ENCODE measurements at places on chromosomes 12 and 14. TPM values are rescaled to one million over a fixed set of nuclear protein-coding genes. Genes with fewer than 3 reads are reported as not detected.
A peak's percentile ranks its signal among the peaks of the same experiment; 100 is the strongest.

Gene SRRM4
- total RNA-seq: not detected

Gene NUDT14
- total RNA-seq: 28.0 TPM

Gene CACNA2D4
- 8.0 TPM for total RNA-seq

Gene EML1
- 0.69 TPM for total RNA-seq

Gene CELA1
- total RNA-seq: not detected

Gene GARIN6
- total RNA-seq: not detected

GRCh38 chr12:11071414-11071813 is 9.3 kb upstream of the TAS2R46 start:
- no peak for DNase-seq

DNA sequence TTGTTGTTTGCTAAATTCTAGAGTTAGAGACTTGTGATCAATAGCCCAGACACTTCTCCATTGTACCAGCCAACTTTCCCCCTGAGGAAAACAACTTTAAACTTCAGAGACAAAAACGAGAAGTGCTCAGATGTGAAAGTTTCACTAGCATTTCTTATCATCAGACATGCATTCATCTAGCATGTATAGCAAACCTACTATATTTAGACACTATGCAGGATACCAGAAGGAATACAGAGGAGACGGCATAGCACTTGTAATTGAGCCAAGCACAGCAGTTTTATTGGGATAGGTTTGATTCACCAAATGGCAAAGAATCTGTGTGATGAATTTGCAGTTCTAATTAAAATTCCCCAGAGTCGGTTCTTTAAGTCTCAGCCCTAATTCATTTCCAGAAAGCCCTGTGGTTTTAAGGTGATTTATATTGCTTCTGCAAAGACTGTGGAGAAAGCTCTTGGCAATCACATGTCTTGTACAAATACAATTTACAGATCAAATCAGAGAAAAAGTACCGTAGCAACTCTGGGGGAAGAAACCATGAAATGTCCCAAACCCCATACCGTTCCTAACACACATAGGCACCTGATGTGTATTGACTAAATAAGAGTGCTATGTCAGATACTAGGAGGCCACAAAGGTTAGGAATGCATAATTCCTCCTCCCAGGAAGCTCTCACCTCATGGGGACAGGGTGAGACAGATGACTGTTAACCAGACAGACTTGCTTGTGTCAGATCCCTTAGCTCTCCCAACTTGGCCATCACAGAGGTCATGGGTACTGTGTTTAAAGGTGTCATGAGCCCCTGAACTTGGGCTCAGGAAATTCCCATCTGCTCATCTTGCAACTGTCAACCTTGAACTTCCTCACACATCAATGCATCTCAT is 69.6 kb upstream of the KRAS start:
- DNase-seq: no peak

- DNase-seq: no peak
Observed at GRCh38 chr12:131618303-131618658, 92.6 kb upstream of the SFSWAP start.

GRCh38 chr12:65934480-65935115 is 110.3 kb downstream of the HMGA2 start:
- no peak for DNase-seq

DNA sequence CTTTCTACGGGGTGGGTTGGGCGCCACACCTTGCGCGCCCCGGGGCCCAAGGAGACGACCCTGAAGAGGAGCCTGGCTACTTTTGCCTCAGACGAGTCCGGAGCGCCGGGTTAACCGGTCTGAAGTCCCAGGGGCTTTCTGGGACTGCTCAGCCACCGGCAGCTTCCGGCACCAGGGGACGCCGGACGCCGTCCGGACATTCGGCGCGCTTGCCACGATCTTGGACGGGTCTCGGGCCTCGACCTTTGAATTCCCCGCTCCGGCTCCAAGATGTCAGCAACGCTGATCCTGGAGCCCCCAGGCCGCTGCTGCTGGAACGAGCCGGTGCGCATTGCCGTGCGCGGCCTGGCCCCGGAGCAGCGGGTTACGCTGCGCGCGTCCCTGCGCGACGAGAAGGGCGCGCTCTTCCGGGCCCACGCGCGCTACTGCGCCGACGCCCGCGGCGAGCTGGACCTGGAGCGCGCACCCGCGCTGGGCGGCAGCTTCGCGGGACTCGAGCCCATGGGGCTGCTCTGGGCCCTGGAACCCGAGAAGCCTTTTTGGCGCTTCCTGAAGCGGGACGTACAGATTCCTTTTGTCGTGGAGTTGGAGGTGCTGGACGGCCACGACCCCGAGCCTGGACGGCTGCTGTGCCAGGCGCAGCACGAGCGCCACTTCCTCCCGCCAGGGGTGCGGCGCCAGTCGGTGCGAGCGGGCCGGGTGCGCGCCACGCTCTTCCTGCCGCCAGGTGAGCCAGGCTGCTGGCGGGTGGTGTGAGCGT is at the start of gene ACOT4:
Gene ACOT4, plus strand, starts transcription at position 184 of the 760 bp plus-strand sequence. Its CDS starts 87 bp downstream, at position 271.
- DNase-seq: peak; percentile 74

GRCh38 chr14:105581551-105582341 is 55.4 kb downstream of the TMEM121 start:
- DNase-seq: peak; percentile 23

- no peak for DNase-seq
Observed at GRCh38 chr14:101380940-101381339, 180.4 kb upstream of the DIO3 start.

GRCh38 chr14:105616802-105617192 is 90.4 kb downstream of the TMEM121 start:
- no peak for DNase-seq
